Stimulated activated CD4-positive, alpha-beta T cell treated with anti-CD3 and anti-CD28 coated beads, Interleukin-4, amount 100 ng/mL, for 4 hours (primary cell): ENCODE measurements at places on chromosomes 2 and 18.

DNA sequence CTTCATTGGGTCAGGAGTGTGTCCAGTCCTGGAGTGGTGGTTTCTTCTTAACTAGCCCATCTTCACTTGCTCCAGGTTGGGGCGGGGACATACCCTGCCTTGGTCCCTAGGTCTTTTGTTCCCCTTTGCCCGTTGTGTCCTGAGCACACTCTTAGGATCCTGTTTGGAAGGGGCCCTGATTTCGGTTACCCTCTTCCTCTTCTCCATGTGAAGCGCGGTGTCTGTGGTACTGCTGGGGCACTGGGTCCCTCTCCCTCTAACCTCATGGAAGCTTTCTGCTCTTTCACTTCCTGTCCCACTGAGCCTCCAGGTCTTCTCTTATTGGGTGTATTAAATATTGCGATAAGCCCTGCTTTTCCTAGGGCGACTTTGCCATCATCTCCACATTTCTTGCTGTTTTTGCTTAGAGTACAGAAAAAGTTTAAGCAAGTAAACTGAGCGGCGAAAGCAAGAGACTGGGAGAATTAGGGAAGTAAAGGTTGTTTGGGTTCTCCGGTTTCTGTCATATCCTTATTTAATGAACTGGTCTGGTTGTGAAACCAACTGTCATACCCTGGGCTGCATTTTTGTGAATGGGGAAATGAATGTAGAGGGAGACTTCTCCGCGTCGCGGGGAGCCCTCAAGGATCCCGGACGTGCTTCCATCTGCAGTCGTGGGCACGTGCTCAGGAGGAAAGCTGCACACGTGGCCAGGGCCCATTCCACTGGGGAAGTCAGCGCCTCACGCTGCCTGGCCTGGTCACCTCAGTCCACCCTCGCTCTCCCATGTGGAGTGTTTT, 73.8 kb upstream of the B3GNT7 start:
- DNase-seq, result no peak

GRCh38 chr18:31102025-31102684, at the start of gene DSC2:
DSC2 (minus strand) TSS chr18:31102421; CDS start chr18:31101971, 450 bp downstream.
- no peak for DNase-seq

DNA sequence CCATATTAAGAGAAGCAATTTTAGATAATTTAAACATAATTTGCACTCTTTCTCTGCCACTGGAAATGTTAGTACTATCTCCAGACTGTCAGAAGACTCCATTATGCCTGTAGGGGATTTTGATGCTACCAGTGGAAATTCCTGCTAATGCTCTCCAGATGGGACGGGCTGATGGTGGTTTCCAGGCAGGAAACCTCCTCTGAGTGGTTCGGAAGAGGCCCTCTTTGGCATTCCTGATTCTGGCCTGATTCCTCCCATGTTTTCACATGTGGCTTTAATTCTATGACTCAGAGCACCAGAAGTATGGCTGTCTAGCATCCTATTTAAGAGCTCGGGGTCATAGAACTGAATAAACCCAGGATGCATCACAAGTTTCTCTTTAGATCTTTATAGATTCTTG, 70.9 kb upstream of the ST6GAL2 start:
- DNase-seq, result no peak

DNA sequence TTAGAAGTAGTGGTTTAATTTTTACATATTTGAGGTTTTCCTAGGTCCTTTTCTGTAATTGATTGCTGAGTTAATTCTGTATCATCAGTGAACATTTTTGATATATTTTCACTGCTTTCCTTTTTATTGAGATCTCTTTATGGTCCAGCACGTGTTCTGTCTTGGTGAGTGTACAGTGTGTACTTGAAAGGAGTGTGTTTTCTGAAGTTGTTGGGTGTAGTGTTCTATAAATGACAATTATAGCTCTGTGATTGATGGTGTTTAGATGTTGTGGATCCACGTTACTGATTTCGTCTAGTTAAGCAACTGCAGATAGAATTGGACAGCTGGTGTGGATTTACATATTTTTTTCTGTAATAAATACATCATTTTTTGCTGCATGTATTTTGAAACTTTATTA, 32.7 kb downstream of the AGFG1 start:
- no peak for DNase-seq

GRCh38 chr18:24413148-24413547, 13.3 kb upstream of the IMPACT start:
- no peak for DNase-seq

DNA sequence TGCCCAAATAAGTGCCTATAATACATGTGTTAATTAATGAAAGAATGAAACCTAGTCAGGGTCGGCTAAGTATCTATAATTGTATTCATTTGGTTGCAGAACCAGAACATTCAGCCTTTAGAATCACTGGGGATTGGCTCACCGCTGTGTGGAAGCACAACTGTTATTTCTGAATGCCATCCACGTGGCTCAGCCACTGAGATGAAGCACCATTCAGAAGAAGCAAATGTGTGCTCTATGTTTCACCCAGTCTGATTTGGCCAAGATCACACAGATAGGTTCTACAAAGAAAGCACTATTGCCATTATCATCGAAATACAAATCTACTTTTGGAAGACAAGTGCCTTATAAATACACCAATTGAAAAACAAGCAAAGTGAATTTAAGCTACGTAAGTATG, 30.6 kb upstream of the SPOPL start:
- no peak for DNase-seq

- no peak for DNase-seq
Observed at GRCh38 chr2:127359520-127359919, 28.3 kb downstream of the MAP3K2 start.

DNA sequence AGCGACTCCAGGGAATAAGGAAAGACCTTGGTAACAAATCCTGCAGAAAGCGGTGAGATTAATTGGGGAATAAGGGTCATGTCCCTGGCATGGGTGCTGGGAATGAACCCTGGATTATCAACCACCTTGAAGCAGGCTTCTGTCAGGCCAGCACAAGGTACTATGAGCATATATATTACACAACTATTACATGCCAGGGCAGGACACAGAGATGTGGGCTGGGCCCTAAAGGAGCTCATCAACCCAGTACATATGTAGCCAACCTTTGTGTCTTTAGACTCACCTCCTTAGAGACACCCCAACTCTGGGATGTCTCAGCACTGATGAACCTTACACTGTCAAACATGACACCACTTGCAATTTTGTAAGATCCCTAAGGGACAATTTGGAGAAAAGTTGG, 3.4 kb downstream of the SFXN5 start:
- DNase-seq, result no peak

GRCh38 chr18:58403799-58404455, 225.0 kb downstream of the ALPK2 start:
- no peak for DNase-seq

GRCh38 chr2:238777369-238778067, 70.4 kb upstream of the TWIST2 start:
- DNase-seq, result no peak

DNA sequence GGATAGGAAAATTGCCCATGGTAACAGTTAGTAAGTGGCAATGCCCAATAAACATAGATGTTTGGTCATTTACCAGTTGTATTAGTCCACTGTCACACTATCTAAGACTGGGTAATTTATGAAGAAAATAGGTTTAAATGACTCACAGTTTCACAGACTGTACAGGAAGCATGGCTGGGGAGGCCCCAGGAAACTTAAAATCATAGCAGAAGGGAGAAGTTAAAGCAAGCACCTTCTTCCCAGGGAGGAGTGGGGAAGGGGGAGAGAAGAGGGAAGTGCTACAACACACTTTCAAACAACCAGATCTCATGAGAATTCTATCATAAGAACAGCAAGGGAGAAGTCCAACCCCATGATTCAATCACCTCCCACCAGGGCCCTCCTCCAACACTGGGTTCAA, 23.4 kb downstream of the NR4A2 start:
- DNase-seq, result no peak

DNA sequence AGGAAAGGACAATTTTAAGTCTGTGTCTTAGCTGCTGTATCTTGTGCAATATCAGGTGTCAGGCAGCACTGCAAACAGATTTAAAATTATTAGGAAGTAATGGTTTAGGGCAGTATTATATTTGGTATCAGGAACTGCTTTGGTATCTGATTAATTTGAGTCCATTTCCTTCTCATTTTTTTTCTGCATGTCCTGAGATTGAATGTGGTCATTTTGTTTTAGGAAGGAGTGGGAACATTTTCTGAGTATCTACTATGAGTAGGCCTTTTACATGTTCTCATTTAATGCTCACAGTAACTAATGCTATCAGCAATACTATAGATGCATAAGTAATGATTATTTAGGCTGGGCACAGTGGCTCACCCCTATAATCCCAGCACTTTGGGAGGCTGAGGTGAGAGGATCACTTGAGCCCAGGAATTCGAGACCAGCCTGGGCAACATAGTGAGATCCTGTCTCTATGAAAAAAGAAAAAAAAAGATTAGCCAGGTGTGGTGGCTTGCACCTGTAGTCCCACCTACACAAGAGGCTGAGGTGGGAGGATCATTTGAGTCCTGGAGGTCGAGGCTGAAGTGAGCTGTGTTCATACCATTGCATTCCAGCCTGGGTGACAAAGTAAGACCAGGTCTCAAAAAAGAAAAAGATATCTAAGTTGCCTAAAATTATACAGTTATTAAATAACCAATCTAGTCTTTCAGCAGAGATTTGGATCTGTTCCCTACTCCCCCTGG, 4.7 kb downstream of the FMNL2 start:
- no peak for DNase-seq

GRCh38 chr2:71003966-71004755, 9.5 kb upstream of the TEX261 start:
- DNase-seq, result no peak

- no peak for DNase-seq
Observed at GRCh38 chr18:31990823-31991222, 27.8 kb upstream of the RNF125 start.

GRCh38 chr2:127423478-127423843, 5.2 kb downstream of the PROC start:
- DNase-seq, result no peak

DNA sequence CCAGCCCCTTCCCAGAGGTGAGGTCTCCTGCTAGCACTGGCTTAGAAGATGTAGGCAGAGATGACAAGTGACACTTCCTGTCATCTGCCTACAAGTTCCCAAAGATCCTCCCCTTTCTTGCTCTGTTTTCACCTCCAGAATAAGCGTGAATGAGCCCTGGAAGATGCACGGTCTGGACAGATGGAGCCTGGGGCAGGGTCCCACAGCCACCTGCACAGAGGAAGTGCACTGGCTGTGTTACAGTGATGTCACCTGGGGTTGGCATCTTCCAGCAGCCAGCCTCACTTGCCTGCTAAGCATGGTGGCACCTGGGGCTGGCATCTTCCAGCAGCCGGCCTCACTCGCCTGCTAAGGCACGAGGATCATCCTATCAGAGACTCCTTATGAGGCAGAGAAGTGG, 32.3 kb downstream of the TMEM18 start:
- no peak for DNase-seq

GRCh38 chr2:207792244-207792785, 22.6 kb upstream of the FZD5 start:
- DNase-seq, result no peak

DNA sequence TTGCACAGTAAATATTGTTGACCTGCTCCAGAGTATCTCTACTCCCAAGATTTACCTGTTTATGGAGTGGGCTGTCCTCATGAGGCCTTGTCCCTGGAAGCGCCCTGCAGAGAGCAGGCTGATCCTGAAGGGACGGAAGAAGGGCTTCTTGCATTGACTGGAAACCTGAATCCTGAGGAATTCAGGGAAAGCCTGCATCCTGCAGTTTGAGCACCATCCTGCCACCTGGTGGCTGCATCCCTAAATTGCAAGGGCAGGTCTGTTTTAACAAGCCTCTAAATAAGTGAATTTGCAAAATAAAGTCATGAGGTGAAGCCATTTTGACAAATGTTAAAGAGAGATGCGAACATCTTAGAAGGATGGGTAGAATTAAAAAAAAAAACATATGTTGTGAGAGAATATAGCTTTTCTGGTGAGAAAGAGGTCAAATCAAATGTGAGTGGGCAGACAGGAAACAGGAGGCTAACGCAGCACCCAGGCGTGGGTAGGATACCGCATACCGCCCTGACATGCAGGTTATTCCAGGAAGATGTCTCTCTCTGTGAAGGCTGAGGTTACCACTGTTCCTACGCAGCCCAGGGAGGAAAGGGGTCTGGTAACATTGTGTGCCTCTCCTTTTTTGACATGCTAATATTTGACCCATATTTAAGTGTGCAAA, 754.9 kb downstream of the RNF144A start:
- peak; percentile 37 for DNase-seq

DNA sequence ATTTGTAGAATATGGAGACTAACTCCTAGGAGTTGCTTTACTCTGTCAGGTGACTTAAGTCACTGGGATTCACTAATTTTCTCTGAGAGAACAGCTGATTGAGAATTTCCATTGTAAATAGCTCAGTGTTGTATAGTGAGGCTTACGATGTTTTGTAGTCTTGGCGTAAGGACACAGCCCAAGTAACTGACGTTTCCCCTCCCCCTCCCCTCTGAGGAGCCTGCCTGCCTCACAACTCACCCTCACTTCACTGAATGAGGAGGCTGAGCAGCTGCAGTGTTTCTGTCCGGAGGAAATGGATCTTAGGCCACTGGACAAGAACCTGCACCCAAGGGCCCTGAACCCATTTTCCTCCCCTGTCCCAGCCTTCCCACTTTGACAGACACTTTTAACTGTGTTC, 264.6 kb downstream of the PHLPP1 start:
- no peak for DNase-seq

- DNase-seq, result no peak
Observed at GRCh38 chr2:10818984-10819383, 6.4 kb upstream of the PDIA6 start.

DNA sequence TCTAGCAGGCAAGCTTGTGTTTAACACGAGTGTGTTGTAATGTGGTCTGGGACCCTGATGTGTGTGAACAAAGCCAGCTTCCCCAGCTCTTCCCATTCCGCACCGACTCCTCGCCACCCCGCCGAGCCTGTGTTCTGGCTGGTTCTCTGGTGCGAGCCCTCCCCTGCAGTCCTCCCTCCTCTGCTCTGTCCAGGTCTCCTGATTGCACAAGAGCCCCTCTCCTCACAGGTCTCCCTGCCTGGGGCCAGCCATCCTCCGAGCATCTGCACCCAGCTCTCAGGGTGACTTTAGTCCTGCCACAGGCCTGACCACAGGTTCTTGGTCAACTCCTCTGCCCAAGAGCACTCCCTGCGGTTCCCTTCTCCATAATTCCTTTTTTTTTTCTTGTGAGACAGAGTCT, 13.2 kb downstream of the SLC66A3 start:
- no peak for DNase-seq

DNA sequence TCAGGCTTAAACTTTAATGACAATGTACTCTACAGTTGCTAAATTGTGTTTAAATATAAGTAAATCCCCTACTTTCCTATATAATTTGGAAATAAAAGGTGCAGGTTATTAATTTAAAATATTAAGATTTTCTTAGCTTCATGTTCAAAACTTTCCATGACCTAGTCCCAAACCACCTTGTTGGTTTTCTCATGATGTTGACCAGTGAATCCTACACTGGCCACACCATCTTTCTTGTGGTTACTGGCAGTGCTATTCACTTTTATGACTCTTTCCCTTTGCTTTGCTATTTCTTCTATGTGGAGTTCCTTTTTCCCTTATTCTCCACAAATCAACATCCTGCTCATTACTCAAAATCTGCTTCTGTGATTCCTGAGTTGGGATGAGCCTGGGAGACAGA, 138.6 kb upstream of the NDUFV2 start:
- DNase-seq, result no peak
